ENCODE measurements at places on chromosomes 16 and 17.
A peak's percentile ranks its signal among the peaks of the same experiment; 100 is the strongest.

GRCh38 chr17:59753522-59754467 is 46.3 kb downstream of the VMP1 start:
- no peak for DNase-seq

GRCh38 chr16:49580751-49581303 is 207.2 kb downstream of the C16orf78 start:
- DNase-seq: no peak

DNA sequence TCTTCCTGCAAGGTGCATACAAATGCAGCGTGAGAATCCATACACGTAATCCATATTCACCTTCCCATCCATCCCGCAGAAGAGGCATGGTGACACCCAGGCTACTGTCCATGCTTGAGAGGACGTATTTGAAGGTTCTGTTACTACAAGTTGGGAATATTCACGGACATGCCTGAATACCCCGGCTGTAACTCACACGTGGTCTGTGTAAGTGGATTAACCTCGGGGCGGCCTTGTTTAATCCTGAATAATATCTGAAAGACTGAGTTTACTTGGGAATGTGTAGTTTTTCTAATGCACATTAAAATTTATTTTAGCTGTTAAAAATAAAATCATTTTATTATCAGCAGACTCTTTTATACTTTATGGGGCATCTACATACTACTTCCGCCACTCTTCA is 13.1 kb downstream of the CPSF4L start:
- DNase-seq: no peak

GRCh38 chr16:69410219-69410990 is 14.0 kb upstream of the CYB5B start:
- no peak for DNase-seq

- DNase-seq: no peak
These were observed 3.1 kb downstream of the TEX2 start for GRCh38 chr17:64259922-64260321.

DNA sequence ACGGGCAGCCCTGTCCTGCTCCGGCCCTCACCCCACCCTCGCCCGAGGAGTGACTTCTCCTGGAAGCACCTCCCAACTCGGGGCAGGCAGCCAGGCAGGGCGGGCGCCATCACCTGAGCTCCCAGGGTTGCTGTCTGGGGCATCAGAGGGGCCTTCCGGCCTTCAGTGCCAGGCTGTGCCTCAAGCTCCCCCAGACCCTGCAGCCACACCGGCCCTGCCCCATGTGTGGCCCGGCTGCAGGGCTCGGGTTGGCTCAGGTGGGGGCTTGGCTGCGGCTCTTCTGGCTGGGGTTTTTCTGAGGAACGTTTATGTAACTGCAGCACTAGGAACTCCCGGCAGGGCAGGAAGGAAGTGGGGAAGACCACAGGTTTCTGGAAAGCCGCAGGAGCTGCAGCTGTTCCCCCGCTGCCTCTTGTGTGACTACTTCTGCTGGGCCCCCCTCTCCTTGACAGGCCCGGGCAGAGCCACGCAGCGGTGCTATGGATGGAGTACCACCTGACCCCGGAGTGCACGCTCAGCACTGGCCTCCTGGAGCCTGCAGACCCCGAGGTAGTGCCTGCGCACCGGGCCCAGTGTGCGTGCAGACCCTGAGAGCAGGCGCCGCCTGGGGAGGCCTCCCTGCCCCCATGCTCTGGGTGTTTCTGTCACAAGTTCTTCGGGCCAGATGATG is 45.6 kb downstream of the PRMT7 start:
- no peak for DNase-seq

DNA sequence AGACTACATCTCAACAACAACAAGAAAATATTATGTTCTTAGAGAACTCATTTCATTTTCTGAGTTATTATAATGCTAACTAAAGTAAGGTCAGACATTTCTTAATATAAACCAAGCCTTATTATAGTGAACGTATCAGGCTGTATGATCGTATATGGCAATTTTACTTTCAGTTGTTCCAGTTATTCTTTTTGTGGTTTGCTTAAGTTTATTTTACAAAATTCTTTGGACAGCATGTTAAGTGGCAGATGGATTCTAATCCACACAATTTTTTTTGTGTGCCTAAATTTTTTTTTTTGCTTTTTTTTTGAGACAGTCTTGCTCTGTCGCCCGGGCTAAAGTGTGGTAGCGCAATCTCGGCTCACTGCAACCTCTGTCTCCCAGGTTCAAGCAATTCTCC is 59.0 kb downstream of the VMP1 start:
- no peak for DNase-seq

DNA sequence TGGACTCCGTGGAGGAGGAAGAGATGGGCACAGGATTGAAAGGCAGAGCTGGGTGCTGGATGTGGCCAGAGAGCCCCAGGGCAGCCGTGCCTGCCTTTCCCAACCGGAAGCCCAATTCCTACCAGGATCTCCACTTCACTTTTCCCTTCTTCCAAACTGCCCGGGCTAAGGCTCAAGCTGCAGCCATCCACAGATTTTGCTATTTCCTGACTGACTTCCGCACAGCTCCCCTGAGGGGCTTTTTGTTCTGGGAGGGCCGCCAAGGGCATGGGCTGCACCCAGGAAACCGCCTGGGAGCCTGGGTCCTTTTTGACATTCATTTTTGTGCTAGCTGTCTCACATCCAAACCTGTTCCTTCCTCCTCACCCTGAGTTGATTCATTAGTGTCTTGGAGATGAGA is 4.2 kb downstream of the SHISA6 start:
- no peak for DNase-seq

DNA sequence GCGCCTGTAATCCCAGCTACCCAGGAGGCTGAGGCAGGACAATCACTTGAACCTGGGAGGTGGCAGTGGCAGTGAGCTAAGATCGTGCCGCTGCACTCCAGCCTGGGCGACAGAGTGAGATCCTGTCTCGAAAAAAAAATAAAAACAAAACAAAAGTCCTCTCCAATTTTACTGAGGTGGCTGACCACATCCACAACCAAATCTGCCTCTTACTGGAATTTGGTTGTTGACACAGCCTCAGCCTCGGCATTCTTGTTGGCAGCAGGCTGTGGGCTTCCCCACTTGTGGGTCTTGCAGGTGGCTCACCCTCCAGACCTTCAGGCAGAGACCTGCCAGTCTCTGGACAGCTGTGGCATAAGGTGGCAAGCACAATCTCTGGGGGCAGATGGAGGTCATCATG is 15.6 kb downstream of the B4GALNT2 start:
- DNase-seq: no peak

DNA sequence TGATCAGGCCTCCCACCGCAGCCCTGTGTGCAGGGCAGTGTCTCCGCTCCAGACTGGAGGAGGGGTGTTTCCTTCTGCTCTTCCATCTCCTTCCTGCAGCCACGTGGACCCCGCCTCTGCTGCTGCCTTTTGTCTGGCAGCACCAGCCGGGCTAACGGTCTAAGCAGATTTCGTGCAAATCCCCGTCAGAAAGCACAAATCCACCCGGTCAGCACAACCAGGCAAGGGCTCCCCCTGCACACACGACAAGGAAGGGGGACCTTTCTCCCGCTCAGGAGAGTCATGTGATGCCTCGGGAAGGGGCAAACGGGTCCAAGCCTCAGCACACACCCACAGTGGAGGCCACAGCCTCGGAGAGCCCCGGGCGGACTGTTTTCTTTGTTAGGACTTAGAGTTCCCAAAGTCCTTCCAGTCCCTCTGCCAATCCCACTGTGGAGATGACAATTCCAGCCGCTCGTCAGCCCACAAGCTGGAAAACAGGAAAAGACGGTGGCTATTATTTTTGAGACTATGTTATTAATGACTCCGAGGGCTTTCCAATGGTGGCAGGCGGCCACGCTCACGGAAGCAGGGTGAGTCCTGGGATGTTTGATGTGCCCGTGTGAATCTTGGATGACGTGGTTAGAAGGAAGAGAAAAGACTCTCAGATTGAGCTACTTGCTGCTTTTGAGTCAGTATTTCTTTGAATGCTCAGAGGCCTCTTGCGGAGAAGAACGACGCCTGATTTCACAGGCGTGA is 22.5 kb upstream of the MEAK7 start:
- peak; percentile 39 for DNase-seq

DNA sequence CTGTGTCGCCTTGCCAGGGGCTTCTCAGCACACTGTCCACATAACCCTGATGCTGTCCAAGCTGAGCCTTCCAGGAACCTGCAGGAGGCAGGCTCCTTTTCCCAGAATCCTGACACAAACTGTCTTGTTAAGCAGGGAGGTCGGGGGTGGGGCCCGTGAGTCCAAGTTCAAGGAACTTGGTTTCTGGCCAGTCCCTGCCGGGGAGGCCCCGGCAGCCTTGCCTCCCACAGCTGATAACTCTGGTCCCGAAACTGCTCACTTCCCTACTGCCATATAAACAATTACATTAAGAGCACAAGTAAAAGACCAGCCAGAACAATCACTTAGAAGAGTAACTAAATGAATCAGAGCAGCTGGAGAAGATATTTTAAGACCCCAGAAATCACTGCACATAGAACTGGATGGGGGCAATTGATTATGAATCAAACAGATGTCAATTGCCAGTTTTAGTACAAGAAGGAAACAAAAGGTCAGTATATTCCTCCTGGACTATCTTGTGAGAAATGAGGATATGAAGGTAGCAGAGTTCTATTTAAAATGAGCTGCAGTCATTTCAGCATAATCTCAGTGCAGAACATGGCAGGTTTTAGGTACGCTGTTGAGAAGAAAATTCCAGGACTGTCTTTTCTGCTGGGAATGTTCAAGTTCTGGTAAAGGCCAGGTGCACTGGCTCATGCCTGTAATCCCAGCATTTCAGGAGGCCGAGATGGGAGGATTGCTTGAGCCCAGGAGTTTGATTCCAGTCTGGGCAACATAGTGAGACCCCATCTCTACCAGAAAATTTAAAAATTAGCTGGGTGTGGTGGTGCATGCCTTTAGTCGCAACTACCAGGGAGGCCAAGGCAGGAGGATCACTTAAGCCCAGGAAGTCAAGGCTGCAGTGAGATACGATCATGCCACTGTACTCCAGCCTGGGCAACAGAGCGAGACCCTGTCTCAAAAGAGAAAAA is 169.8 kb downstream of the PITPNC1 start:
- peak; percentile 63 for DNase-seq

DNA sequence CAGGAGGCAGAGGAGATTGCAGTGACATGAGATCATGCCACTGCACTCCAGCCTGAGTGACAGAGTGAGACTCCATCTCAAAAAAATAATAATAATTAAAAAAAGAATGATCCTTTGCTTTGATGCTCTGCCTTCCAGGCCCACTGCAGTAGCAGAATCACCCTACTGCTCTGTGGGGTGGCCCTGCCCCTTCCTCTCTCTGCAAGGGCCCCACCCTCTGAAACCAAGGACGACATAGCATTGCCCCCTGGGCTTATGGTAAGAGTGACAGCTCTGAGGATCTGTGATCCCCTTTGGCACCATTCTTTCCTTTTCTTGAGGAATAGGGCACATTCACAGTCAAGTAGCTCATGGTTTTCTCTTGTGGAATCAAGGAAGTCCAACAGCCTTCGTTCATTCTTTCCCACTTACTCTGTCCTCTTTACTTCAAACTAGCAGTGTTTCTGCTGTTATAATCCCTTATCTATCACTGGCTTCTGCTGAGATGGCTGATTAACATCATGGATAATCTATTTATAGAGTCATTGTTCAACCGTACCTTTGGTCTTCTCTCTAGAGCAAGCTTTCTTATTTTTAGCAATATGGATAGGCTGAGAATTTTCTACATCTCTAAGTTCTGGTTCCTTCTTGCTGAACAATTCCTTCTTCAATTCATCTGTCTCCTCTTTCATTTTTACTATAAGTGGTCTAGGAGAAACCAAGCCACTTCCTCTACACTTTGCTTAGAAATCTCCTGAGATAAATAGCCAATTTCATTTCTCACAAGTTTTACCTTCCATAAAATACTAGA is 14.1 kb downstream of the RAD51C start:
- DNase-seq: no peak

DNA sequence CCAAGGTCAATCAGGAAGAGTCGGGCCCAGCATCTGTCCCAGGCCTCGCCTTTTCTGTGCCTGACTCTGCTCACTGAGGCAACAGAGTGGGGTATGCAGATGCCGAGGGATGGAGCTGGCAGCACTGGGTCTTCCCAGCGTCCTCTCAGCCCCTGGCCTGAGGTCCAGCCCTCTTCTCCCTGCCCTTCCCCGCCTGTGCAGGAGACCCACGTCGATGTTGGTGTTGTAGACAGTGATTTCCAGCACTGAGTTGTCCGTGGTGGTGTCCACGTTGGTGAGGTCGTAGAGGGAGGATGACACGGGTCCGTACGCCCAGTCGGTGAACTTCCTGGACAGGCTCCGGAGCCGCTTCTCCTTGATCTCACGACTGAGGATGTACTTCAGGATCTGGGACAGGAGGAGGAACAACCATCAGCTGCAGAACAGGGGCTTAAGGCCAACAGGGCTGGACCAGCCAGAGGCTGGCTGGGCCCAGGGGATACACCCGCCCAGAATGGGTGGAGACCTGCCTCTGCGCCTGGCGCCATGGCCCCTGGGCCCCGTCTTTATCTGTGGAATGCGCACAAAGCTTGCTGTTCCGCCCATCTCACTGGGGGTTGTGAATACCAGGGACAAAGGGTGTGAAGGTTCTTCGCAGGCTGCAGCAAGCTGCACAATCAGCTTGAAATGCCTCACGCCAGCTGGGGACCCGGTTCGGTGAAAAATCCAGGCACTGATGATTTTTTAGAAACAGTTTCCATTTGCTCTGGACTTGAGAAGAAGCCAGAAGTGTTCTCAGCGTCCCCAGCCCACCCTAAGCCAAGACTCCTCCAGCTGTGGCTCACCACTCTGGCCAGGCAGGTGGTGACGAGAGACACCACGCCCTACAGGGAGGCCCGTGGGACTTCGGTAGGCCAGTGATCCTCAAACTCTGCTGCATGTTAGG is 27.5 kb downstream of the TRPV3 start:
- no peak for DNase-seq

DNA sequence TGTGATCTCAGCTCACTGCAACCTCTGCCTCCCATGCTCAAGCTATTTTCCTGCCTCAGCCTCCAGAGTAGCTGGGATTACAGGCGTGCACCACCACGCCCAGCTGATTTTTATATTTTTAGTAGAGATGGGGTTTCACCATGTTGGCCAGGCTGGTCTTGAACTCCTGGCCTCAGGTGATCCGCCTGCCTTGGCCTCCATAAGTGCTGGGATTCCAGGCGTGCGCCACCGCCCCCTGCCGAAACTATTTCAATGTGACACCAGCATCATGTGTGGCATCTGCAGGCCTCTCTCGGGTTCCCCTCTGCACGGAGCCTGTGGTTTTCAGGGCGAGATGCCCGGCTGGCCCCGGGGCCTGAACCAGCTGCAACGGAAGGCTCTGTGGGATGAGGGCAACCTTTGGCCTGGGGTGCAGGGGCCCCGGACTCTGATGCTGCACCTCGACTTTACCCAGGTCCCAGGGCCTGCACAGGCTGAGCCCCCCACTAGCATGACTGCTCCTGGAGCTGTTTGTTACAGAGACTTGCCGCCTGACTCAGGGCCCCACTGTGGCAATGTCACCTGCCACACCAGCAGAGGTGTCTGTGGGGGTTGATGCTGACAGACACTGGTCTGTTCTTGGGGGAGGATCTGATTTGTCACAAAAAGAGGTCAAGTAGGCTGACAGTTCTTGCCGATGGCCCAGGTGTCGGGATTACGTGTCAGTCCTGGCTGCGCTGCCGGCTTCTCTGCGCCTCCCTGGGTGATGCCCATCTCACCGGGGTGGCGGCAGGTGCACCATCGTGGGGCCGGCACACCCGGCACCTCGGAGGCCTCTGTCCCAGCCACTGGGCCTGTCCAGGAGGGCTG is 8.6 kb upstream of the TEX19 start:
- DNase-seq: no peak

GRCh38 chr16:28930652-28931051 is 1.1 kb upstream of the CD19 start:
- DNase-seq: no peak
